C1 segment of cervical spinal cord (tissue), 14 donors: ENCODE measurements at places on chromosomes 13 and 19.

- no peak for DNase-seq
Measured at GRCh38 chr13:95793018-95793555, 116.1 kb downstream of the DNAJC3 start.

GRCh38 chr13:100139817-100140216 is 50.9 kb downstream of the PCCA start:
- no peak for DNase-seq

- DNase-seq = no peak
Measured at GRCh38 chr19:5665781-5666513, 14.4 kb downstream of the MICOS13 start.

- DNase-seq = no peak
Measured at GRCh38 chr13:72686766-72687165, 40.7 kb downstream of the MZT1 start.
